ENCODE measurements at places on chromosomes 1 and 21.

- DNase-seq = no peak
These were observed 53.9 kb downstream of the NR5A2 start for GRCh38 chr1:200081151-200081968.

DNA sequence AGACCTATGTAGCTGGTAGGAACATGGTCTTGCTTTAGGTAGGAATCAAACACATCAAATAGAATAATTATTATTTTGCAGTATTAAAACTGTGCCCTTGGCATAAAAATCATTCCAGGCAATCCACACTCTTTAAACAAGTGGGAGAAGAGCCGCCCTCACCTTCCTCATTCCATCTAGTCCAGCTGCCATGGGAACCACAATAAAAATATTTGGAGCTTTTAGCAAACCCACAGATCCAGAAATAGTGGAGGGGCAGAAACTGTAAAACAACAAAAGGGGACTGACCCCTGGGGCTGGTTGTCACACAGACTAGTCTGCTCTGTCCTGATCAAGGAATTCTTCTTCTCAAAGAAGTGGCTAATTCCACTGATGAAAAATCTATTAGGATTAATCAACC, 61.6 kb downstream of the PTPRC start:
- no peak for DNase-seq

GRCh38 chr1:11501491-11501897, 22.5 kb downstream of the DISP3 start:
- DNase-seq = no peak

DNA sequence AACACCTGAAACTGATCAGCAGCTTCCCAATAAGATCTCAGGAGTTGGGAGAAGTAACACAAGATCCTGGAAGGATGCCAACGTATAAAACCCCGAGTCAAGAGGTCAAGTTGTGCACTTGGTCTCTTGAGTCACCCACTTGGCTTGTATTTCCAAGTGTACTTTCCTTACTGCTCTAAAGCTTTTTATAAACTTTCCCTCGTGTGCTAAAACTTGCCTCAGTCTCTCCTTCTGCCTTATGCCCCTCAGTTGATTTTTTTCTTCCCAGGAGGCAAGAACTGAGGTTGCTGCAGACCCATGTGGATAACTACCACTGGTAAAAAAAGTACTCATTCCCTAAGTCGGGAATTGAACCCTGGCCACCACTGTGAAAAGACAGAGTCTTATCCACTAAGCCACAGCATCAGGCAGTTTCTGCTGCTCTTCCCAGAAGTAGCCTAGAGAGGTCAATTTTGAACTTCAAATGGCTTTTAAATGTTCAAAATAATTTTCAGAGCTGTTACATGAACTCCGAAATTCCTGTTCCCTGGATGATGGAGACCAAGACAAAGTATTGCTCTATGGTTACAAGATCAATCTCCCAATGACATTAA, 28.9 kb downstream of the ITLN2 start:
- DNase-seq = no peak

- DNase-seq = no peak
These were observed 16.5 kb downstream of the TNFRSF1B start for GRCh38 chr1:12183095-12183794.

DNA sequence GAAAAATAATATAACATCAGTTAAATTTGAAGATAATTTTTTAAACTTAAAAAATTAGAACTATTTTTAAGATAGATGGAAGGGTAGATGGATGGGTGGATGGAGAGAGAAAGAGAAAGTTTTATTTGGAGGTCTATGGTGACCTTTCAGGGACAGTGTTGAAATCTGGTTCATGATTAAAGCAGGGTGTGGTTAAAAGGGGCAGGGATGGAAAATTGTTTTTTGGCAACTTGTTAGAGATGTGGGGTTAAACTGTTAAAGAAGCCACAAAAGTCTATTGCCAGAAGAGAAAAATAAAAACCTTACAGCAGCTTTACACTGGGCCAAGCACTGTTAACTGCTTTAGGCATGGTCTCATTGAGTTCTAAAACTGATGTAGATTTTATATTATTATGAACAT, 134.9 kb upstream of the GORAB start:
- DNase-seq = no peak

- DNase-seq = peak; percentile 89
These were observed 36.3 kb upstream of the CLIC4 start for GRCh38 chr1:24708938-24709337.

DNA sequence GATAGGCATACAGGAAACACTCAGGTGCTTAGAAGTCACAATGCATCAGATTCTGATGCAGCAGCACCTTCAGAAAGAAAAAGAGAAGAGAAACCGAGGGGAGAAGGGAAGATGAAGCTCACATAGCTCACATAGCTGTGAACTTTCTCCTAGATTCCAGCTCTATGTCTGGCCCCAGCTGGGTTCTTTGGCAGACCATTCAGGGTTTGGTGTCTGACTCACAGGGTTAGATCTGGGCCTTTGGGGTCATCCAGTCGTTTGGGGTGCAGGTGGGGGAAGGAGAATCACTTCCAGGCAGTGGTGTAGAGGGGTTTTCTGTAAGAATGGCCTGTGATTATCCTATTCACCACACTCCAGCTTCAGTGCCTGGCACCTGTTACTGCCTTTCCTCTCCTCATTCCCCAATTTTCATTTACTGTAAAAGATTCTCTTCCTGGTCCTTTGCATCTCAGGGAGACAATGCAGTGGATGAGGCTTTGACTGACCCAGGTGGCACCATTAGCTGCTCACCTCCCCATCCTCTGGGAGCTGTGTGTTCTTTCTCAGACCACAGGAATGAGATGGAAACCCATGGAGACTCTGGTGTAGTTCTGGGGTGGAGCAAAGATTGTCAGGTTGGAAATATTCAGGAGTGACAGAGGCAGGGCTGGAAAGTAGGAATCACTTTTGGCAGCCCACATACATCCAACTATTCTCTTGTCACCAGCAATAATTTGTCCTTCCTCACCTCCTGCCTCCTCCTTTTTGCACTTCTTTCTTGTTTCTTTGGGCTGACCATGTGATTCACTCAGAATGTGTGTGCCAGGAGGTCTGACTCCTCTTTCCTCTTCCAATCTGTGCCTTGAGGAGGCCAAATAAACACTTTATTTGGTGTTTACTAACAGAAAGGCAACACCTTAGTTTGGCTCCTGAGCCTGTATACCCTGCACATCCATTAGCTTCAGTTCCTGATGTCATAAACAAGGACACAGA, 103.3 kb downstream of the PAPPA2 start:
- no peak for DNase-seq

DNA sequence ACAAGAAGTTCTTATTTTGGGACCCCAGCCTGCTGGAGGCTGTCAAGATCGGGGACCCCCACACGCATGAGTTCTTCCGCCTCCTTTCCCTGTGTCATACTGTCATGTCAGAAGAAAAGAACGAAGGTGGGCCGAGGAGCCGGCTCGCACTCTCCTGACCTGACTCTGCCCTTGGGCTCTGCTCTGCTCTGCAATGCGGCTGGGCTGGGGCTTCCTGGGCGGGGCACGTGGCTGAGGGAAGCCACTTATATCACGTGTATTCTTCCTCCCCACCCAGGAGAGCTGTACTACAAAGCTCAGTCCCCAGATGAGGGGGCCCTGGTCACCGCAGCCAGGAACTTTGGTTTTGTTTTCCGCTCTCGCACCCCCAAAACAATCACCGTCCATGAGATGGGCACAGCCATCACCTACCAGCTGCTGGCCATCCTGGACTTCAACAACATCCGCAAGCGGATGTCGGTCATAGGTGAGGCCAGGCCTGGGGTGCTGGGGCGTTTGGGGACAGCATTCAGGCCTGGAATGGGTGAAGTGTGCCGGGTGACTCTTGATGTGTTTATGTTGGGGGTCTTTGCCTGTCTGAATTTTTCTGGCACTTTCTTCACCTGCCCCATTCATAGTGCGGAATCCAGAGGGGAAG, 17.6 kb downstream of the ATP8B2 start:
- no peak for DNase-seq

Data from CD14-positive monocyte (primary cell).